ENCODE measurements at places on chromosomes 7 and 10. TPM values are rescaled to one million over a fixed set of nuclear protein-coding genes. Genes with fewer than 3 reads are reported as not detected.

DNA sequence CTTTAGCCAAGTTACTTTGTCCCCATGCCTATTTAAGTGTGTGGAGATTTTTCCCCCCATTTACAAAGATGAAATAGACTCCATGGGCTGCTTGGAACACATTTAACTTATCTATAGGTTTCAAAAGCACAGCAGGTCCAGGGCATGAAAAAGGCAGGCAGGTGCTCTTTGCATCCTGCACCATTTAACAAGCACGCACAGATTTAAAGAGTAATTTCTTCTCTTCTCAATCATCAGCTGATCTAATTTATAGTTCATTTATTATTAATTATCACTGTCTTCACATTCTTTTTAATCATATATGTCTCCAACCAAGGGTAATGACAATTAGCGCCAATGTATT is 156.8 kb downstream of the CACNA2D1 start:
- peak overlapping the region; percentile 86 for H3K27ac ChIP-seq
- DNase-seq: no peak
- peaks cover under 1% of the 10 kb centered on the region for H3K36me3 ChIP-seq
- H3K4me1 ChIP-seq: peaks cover 46% of the 10 kb centered on the region

DNA sequence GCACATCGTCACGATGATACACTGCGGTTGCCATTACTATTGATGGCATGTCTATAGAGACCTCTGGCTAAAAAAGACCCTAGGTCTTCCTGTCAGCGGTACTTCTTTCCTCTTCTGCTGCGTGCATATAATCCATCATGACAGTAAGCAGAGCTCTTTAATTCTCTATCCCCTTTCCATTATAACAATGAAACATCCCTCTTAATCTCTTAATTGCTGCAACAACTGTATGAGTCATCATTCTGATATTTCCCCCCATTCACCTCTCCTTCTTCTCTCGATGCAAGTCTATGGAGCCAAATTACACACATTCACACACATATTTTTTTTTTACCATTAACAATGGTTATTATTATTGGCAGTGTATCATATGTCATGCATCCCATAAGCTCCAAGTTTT is 45.2 kb upstream of the AKR1E2 start:
- H3K4me3 ChIP-seq: no peak overlapping the region
- H3K27ac ChIP-seq: no peak overlapping the region
- no peaks in the 10 kb centered on the region for H3K36me3 ChIP-seq
- DNase-seq: no peak

- H3K36me3 ChIP-seq: peaks cover 12% of the 10 kb centered on the region
- DNase-seq: no peak
- no peaks in the 10 kb centered on the region for H3K4me1 ChIP-seq
- H3K27ac ChIP-seq: no peak overlapping the region
Measured at GRCh38 chr10:30151581-30152389, 92.4 kb upstream of the JCAD start.

GRCh38 chr7:73810998-73811360 is 19.8 kb upstream of the CLDN4 start:
- DNase-seq: no peak
- H3K27me3 ChIP-seq: peaks cover 3% of the 10 kb centered on the region
- no peak overlapping the region for H3K27ac ChIP-seq

CALHM3 gene
- not detected for total RNA-seq

GRCh38 chr7:140222814-140223213 is 46.0 kb upstream of the KDM7A start:
- H3K27me3 ChIP-seq: peaks cover 3% of the 10 kb centered on the region
- no peak overlapping the region for H3K4me3 ChIP-seq
- DNase-seq: no peak
- no peak overlapping the region for H3K27ac ChIP-seq
- no peaks in the 10 kb centered on the region for H3K4me1 ChIP-seq
- H3K36me3 ChIP-seq: peaks cover 1% of the 10 kb centered on the region

DNA sequence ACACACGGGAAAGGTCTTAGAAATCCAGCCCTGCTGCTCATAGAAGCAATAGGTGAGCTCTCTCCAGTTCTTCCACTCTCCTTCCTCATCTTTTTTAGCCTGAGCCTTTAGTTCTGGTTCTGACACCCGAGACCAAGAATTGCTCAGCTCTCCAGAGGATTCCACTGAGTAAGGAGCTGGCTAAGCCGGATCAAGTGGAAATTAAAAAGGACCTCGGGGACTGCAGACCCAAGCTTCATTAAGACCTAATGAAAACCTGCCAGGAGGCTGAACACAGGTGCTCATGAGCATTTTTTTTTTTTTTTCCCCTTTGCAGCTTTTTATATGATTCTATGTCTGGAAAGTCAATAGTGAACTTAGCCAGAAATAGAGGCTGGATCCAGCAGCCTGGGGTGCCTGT is 1176.0 kb upstream of the AUTS2 start:
- no peaks in the 10 kb centered on the region for H3K36me3 ChIP-seq
- DNase-seq: no peak
- no peaks in the 10 kb centered on the region for H3K27me3 ChIP-seq
- H3K27ac ChIP-seq: no peak overlapping the region
- H3K4me1 ChIP-seq: peaks cover 5% of the 10 kb centered on the region
- no peak overlapping the region for H3K4me3 ChIP-seq

GRCh38 chr10:137031-137430 is 1.8 kb downstream of the ZMYND11 start:
- H3K27me3 ChIP-seq: peaks cover 6% of the 10 kb centered on the region
- no peaks in the 10 kb centered on the region for H3K36me3 ChIP-seq
- peaks cover 2% of the 10 kb centered on the region for H3K4me1 ChIP-seq
- peak overlapping the region; percentile 86 for H3K4me3 ChIP-seq
- no peak overlapping the region for H3K27ac ChIP-seq

GRCh38 chr10:3777981-3778691 is 6.9 kb downstream of the KLF6 start:
- no peak overlapping the region for H3K4me3 ChIP-seq
- no peak for DNase-seq
- H3K27ac ChIP-seq: no peak overlapping the region
- peaks cover 42% of the 10 kb centered on the region for H3K4me1 ChIP-seq
- H3K36me3 ChIP-seq: peaks cover 20% of the 10 kb centered on the region

DNA sequence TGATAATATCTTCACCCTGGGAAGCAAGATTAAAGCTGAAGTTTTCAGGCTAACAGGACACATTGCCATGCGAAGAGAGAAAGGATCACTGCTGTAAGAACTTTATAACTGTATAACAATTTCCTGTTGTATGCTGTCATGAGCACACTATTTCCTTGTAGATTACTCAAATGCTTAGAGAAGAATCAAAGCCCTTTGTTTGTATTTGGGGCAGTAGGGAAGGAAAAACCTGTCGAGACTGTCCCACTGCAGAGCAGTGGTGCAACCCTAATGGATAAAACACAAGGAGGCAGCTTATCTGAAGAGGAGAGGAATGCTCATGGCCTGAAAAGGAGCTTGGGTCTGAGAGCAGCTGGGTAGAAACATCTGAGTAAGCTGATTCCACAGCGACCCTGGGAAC is 327.7 kb upstream of the NPSR1 start:
- H3K4me1 ChIP-seq: no peaks in the 10 kb centered on the region
- H3K27ac ChIP-seq: no peak overlapping the region
- H3K4me3 ChIP-seq: no peak overlapping the region
- H3K27me3 ChIP-seq: no peaks in the 10 kb centered on the region
- no peak for DNase-seq

ELN gene
- total RNA-seq: 3.7 TPM

DNA sequence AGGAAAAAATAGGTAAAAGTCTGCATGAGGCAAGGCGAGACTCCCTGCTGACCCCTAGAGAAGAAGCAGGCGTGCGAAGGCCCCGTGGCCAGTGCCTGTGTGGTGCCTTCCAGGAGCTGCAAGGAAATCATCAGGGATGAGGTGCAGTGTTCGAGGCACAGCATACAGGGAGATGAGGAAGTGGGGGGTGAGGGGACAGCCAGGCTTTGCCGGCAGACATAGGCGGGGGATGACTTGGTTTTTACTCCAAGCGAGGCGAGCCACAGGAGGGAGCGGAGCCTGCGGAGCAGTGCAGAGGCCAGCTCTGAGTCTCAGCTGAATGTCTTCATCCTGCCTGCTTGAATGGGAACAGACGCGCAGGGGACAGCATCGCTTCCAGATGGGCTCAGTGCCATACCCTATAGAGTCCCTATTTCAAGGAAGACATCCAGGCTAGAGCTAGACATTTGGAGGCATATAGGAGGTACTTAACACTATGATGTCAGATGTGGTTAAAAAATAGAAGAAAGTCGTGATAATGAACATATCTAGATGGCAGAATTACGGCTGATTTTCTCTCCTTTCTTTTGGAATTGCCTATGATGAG is 49.5 kb downstream of the TCERG1L start:
- peaks cover 3% of the 10 kb centered on the region for H3K36me3 ChIP-seq
- H3K4me3 ChIP-seq: no peak overlapping the region
- peaks cover 2% of the 10 kb centered on the region for H3K27me3 ChIP-seq
- H3K27ac ChIP-seq: peak overlapping the region; percentile 53
- no peak for DNase-seq

- peak overlapping the region; percentile 62 for H3K4me3 ChIP-seq
- peaks cover 26% of the 10 kb centered on the region for H3K4me1 ChIP-seq
- H3K27ac ChIP-seq: peak overlapping the region; percentile 87
Measured at GRCh38 chr7:91168871-91169829, 95.1 kb upstream of the FZD1 start.

HOXA2 gene
- not detected for total RNA-seq

GRCh38 chr7:66170309-66171231 is 34.6 kb upstream of the TPST1 start:
- no peak overlapping the region for H3K4me3 ChIP-seq
- no peak overlapping the region for H3K27ac ChIP-seq
- H3K4me1 ChIP-seq: peaks cover 3% of the 10 kb centered on the region
- no peaks in the 10 kb centered on the region for H3K36me3 ChIP-seq
- DNase-seq: no peak
- peaks cover 2% of the 10 kb centered on the region for H3K27me3 ChIP-seq

GRCh38 chr10:71771821-71772617 is 1.3 kb downstream of the VSIR start:
- peaks cover 5% of the 10 kb centered on the region for H3K27me3 ChIP-seq
- peaks cover 15% of the 10 kb centered on the region for H3K4me1 ChIP-seq
- no peaks in the 10 kb centered on the region for H3K36me3 ChIP-seq

- no peaks in the 10 kb centered on the region for H3K36me3 ChIP-seq
- DNase-seq: no peak
Measured at GRCh38 chr7:102459221-102459844, 5.3 kb downstream of the ALKBH4 start.

DNA sequence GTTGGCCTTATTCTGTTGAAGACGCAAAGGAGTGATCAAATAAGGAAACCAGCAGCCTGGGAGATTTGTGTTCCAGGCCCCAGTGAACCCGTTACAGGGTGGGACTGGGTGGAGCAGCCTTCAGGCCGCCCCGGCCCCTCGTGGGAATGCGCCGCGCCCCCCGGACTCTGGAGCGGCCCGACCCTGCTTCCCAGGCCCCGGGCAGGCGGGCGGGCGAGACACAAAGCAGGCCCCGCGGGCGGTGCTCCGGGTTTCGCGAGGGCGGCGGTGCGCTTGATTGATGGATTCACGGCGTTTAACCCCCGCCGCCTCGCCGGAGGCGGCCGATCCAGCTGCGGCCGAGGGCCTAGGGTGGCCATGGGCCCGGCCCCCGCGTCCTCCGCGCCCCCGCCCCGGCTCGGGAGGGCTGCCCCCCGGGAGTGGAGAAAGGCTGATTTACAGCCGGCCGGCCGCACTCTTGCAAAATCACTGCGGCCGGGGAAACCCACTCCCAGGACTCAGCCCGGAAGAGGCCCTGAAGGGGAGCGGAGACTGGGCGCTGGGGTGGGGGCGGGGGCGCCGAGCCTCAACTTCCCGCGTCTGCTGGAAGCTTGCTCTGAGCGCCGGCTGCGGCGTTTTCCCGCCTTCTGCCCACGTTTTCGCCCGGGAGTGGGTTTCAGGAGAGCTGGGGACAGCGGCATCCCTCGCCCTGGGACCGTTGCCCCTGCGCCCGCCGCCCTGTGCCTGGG is 299.6 kb upstream of the NFE2L3 start:
- H3K4me1 ChIP-seq: peaks cover 35% of the 10 kb centered on the region
- no peaks in the 10 kb centered on the region for H3K36me3 ChIP-seq
- peak overlapping the region; percentile 84 for H3K4me3 ChIP-seq
- peaks cover 3% of the 10 kb centered on the region for H3K27me3 ChIP-seq
- H3K27ac ChIP-seq: peak overlapping the region; percentile 90
- DNase-seq: peak; percentile 72

DNA sequence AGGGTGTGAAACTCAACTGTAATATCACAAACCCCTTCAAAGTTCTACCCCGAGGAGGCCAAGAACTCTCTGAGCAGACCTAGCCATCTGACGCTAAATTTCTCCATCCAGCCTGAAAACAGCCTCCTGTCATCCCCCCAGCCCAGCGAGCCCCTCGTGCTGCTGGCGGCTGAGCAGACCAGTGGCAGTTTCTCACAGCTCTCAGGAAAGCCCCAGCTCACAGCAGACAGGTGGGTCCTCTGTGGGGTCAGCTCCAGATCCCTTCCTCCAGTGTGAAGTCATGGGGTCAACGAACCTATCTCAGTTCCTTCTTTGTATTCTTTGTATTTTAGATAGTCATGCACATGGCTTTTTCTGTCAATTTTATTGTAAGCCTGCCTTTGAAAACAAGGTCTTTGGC is 7.8 kb downstream of the GARIN1A start:
- no peak overlapping the region for H3K4me3 ChIP-seq
- H3K4me1 ChIP-seq: no peaks in the 10 kb centered on the region
- H3K27me3 ChIP-seq: peaks cover 2% of the 10 kb centered on the region
- no peak for DNase-seq

DNA sequence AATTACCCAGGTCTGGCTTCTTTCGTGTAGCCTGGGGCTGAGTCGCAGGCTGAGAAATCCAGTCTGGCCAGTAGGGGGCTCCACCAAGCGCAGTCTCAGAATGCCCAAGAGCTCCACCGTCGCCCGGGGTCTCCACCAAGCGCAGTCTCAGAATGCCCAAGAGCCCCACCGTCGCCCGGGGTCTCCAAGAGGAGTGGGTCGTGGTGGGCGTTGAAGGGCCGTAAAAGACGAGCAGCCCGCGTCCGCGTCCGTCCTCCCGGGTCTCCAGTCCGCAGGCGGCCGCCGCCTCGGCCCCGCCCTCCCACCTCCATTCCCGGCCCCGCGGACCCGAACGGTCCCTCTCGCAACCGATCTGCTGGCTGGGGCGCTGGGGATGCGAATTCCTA is 892 bp upstream of the ZYX start:
- peak overlapping the region; percentile 75 for H3K27ac ChIP-seq
- DNase-seq: peak; percentile 92
- H3K4me1 ChIP-seq: peaks cover 18% of the 10 kb centered on the region
- peak overlapping the region; percentile 88 for H3K4me3 ChIP-seq
- peaks cover 4% of the 10 kb centered on the region for H3K27me3 ChIP-seq

- H3K36me3 ChIP-seq: no peaks in the 10 kb centered on the region
- H3K4me3 ChIP-seq: no peak overlapping the region
- no peak overlapping the region for H3K27ac ChIP-seq
Measured at GRCh38 chr7:121026159-121026558, 37.6 kb downstream of the CPED1 start.

Data from glutamatergic neuron (in vitro differentiated cells).